ENCODE measurements at places on chromosomes 13 and 19.

DNA sequence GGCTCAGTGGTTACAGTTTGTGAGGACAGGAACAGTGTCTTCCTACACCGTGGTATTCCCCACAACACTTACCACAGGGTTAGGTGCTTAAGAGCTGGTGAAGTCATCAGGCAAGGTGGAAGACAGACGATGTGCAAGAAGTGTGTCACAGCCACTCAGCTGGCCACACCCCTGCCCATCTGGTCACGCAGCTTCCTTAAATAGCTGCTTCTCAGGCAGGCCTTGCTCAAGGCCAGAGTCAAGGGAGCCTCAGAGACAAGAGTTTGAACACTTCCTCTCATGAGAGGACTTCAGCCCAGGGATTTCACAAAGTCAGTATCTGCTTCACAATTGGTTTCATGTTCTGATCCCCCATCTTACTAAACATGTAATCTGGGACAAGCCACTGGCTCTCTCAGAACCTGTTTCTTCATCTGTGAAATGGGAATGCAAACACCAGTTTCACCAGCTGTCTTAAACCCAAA lies 80.3 kb upstream of the FRY start:
- DNase-seq: peak; percentile 80

DNA sequence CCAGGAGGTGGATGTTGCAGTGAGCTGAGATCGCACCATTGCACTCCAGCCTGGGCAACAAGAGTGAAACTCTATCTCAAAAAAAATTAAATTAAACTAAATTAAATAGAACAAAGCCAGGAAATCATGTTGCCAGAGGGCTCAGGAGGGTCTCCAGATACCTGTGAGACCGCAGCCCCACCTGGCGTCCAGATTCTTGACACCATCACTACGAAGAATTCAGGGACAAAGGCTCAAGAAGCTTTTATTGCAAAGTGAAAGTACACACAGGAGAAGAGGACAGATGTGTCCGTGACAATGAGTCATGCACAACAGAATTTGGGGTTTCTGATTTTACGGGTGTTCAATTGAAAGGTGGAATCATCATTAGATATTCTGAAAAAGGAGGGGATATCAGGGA lies 76.6 kb downstream of the STOML3 start:
- no peak for DNase-seq

GRCh38 chr13:80359778-80360452 lies 19.0 kb upstream of the SPRY2 start:
- no peak for DNase-seq

GRCh38 chr19:13989487-13989886 lies 16.6 kb downstream of the RFX1 start:
- no peak for DNase-seq

Data from ascending aorta (tissue), 2 donors.